HAP-1 (cell line): ENCODE measurements at places on chromosomes 1 and 21.

DNA sequence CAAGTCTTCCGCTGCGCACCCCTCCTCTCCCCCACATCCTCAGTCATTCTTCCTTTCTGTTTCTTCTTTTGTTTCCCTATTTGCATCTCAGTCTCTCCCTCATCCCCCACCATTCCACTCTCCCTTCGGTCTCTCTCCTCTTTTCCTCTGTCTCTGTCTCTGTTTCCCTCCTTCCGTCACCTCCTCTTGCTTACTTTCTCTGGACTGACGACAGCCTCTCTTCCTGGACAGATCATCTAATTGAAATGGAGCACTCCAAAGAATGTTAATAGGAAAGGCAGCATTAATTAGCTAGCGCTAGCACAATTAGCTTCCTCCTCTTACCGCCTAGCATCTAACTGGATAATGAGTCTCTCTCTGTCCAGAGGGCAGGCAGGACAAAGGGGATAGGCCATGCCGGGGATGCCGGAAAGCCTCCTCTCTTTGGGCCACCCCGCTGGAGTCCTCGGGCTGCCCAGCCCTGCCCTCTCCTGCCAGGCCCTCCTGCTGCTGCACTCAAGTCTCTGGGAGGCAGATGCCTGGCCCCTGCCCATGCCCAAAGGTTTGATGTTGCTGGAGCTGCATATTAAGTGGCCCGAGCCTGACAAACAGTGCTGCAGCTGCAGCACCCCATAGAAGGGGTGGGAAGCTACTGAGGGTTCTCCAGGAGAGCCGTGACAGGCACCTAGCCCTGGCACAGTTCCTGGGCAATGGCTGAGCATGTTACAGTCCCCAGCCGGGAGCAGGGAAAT, 20.8 kb downstream of the DISP3 start:
- DNase-seq: peak; percentile 5

GRCh38 chr1:77888081-77888780, at the start of gene NEXN:
Gene NEXN, plus strand, starts transcription at chr1:77888624. Its CDS starts 27,483 bp downstream, at chr1:77916107.
- DNase-seq: peak; percentile 79

GRCh38 chr1:53341521-53341895, 13.6 kb upstream of the LRP8 start:
- no peak for DNase-seq

GRCh38 chr1:215045698-215046308, 36.7 kb upstream of the KCNK2 start:
- DNase-seq: no peak

GRCh38 chr1:116982319-116983004, 19.1 kb upstream of the CD101 start:
- DNase-seq: no peak

DNA sequence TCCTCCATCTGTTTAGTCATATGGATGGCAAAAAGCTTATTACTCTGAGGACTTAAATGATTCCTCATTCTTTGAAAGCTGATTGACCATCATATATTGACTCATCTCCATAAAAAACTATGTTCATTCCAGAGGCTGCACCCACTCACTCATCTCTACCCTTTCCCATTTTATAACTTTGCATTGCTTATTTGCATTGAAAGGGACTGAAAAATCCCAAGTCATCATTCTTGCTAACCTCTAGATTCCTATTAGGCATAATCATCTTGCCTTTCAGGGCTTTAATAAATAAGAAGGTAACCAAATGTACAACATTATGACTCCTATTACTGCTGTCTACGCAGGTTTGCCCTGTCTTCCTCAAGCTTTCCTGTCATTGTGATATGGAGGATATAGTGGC, 1180.3 kb upstream of the B3GALT2 start:
- no peak for DNase-seq

- no peak for DNase-seq
These were observed 408.5 kb upstream of the NEGR1 start for GRCh38 chr1:72690871-72691270.

DNA sequence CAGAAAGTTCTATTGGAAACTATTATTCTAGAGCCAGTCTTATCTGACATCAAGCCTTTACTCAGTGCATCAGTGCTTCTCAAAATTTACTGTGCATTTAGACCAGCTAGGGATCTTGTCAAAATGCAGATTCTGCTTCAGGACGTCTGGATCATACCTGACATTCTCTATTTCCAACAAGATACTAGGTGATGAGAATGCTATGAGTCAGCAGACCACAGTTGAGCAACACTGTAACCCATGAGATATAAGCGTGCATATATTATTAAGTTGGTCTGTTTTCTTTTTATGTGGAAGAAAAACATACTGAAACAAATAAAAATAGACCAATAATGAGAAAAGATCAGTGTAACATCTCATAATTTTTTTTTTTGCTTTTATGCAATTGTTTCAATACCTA, 40.4 kb upstream of the KCNH1 start:
- DNase-seq: no peak

DNA sequence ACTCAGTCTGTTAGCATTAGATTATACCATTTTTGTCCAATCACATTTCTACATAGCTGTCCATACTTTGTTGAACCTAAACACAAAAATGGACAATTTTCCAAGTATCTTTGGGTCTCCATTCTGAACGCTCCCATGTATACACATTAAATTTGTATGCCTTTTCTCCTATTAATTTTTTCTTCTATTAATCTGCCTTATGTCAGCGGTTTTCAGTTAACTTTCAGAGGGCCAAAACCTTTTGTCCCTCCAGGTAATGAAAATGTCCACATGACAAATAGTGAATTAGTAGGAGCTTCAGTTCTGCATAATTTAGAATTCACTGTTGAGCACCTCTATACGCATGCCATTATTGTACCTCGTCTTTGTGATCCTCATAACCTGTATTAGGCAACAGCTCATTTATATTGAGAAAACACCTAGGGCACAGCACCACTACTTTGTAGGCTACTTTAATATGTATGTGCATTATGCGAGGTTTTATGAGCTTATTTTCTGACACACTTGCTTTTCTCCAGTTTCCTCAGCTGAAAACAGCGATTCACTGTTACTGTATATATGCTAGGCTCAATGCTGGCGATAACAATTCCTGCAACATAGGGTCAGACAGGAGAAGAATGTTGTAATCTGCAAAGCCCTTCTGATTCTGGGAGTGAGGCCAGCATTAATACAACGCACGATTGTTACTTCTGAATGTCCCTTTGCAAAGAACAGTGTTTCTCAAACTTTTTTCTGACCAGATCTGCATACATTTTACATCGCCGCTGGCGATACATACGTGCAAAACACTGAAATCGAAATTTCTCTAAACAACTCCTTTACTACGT, 1.1 kb upstream of the ABCD3 start:
- DNase-seq: peak; percentile 16

DNA sequence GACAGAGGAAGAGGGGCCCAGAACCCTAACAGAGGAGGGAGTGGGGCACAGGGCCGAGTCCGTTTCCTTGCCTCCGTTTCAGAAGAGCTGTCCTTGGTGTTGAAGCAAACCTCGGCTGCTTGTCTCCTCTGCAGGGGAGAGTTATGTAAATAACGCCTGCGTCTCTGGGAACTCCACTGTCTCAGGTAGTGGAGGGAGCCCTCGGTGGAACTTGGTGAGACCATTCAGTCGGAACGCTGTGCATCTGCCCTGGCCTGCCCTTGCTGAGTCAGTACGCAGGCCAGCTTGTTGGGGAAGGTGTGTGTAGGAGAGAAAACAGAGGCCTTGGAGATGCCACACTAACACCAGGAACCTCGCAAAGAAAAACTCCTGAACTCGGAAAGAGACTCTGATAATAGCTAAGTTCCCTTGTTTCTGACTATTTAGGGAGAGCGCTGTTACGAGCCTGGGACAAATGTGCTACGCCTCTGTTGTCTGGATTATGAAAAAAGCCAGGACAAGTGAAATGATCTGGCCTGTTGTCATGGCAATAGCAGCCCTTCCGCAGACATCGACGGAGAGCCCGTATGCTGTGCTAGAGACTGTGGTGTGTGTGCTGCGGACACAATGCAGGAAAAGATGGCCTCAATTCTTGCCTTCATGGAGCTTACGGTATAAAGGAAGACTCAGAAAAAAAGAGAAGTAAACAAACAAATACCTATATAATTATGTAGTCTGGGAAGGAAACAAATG, 94.6 kb upstream of the AKT3 start:
- DNase-seq: no peak

- DNase-seq: no peak
These were observed 9.5 kb downstream of the WNT4 start for GRCh38 chr1:22133247-22133930.

DNA sequence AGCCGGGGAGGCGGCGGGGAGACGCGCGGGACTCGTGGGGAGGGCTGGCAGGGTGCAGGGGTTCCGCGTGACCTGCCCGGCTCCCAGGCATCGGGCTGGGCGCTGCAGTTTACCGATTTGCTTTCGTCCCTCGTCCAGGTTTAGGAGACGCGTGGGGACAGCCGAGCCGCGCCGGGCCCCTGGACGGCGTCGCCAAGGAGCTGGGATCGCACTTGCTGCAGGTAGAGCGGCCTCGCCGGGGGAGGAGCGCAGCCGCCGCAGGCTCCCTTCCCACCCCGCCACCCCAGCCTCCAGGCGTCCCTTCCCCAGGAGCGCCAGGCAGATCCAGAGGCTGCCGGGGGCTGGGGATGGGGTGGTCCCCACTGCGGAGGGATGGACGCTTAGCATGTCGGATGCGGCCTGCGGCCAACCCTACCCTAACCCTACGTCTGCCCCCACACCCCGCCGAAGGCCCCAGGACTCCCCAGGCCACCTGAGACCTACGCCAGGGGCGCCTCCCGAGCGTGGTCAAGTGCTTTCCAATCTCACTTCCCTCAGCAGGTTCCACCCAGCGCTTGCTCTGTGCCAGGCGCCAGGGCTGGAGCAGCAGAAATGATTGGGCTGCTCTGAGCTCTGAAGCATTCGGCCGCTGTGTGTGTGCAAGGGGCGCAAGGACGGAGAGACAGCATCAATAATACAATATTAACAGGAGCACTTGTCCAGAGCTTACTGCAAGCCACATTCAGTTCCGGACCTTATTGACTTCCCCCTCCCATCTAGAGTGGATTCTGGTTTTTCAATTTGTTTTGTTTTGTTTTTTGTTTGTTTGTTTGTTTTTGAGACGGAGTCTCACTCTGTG, 10.3 kb downstream of the SIM2 start:
- no peak for DNase-seq

GRCh38 chr1:152752225-152752624, 5.6 kb upstream of the KPRP start:
- DNase-seq: no peak

- DNase-seq: peak; percentile 88
These were observed 49.4 kb downstream of the H3-3A start for GRCh38 chr1:226111883-226112261.

- peak; percentile 31 for DNase-seq
These were observed 12.6 kb upstream of the SAMD11 start for GRCh38 chr1:910881-911721.

DNA sequence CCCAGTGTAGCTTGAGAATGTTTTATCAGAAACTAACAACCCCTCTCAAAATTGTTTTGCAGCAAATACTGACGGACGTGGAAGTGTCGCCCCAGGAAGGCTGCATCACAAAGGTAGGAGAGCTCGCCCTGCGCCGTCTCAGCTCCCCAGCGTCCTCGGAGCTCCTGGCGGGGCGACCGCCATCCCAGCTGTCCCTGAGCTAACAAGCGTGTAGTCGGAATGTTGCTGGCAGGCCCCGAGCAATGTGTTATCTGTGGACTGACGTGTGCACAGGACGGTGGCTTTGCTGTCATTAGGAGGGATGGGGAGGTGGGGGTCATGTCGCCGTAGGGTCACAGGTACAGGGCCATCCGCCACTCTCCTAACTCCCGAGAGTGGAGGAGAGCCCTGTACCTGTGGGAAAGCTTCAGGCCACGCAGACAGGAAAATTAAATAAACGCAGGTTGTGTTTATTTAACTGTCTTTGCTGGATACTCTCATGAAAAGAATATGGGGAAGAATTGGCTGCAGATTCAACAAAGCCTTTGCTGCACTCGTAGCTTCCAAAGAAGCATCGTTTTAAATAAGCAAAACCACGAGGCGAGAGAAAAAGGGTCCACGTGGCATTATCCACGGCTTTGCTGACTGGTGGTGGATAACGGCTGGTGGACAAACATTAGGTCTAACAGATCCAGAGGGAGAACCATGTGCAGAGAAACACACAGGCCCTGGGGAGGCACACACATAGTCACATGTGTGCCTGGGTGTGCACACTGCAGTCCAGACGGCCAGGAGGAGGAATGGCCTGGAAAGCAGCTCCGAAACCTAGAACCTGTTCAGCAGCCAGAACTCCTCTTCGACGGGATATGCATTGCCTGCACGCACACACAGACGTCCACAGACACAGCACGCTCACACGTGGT, 175.3 kb downstream of the PRDM16 start:
- DNase-seq: no peak

- no peak for DNase-seq
These were observed 135.7 kb upstream of the ZC3H12A start for GRCh38 chr1:37338658-37339057.

DNA sequence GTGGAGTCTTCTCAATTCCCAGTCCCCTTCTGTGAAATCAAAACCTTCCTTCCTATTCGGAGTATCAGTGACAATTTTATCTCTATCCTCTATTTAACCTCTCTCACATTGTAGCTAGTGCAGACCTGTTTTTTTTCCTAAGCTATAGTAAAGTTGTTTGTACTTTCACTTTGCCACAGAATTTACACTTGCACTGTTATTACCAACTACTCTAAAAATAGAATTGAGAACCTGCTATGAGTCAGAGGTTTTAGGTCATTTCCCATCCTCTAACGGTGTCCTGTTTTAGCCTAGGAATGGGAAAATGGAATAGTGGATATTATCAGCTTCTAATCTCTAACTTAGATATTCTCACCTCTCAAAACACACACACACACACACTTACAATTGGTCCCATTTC, 862.7 kb downstream of the NCAM2 start:
- DNase-seq: no peak

GRCh38 chr1:228334954-228335353, 71.7 kb downstream of the TRIM11 start:
- no peak for DNase-seq

DNA sequence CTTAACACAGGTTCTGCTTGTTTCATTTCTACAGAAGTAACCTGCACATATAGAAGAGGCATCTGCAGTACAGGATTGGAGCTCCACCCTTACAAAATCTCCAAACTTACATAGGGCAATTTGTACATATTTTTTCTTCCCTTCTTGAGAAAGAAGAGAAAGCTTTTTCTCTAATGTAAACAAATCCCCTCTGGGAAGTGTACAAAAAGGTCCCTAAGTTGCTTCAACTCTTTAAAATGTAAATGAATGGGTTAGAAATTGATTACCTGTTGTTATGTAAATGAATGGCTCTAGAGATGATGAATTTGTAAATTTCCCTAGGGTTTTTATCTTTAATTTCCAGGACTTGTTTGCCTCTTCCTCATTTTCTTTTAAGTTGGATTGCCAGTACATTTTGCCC, 1183.7 kb downstream of the MRPL39 start:
- peak; percentile 83 for DNase-seq

GRCh38 chr1:159508951-159509350, 26.9 kb downstream of the OR10J5 start:
- DNase-seq: no peak
